Spinal cord (tissue), 10 donors: ENCODE measurements at places on chromosomes 2 and 18.
A peak's percentile ranks its signal among the peaks of the same experiment; 100 is the strongest.

DNA sequence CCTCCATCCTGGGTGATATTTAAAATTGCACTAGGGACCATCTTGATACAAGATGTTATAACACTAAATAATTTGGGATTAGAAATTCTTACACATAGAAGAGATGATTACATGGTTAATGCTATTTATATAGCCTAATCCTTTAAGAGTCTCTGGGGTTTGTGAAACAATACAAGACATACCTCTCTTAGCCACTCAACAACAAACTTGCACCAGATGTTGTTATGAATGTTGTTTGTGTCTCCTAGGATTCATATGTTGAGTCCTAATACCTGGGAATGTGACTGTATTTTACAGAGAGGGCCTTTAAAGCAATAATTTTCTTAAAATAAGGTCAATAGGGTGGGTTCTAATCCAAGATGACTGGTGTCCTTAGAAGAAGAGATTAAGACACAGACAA, 678.3 kb downstream of the NYAP2 start:
- DNase-seq: no peak

DNA sequence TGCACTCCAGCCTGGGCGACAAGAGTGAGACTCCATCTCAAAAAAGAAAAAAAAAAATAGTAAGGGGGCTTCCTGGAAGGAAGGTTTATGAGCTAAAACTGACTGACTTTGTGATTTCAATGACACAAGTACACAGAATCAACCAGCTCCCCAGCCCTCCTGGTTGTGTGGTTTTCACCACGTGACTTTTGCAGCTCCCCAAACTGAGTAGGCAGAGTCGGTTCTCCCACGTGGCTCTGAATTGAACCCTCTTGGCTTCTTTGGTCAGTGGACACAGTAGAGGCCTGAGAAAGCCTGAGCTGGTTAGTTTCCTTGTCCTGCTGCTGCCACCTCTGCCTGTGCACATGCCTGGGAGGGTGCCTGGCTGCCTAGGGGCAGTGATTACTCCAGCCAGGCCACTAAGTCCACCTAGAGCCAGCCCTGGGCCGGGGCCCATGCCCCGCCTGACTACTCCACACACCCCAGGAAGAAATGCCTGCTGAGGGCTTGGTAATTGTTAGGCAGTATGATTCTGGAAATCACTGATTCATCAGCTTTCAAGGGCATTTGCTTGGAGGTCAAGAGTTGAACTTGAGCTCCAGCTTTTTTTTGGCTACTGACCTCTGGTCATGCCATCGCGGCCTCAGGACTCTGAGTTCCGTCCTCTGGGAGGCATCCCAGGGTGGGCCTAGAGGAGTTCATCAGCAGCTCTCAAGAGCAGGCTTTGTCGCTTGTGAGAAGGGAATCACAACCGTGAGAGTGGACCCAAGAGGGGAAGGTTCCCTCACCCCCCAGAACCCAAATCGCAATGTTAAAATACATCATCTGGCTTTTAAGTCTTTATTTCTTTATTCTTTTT, 431.9 kb upstream of the HS6ST1 start:
- DNase-seq: no peak

DNA sequence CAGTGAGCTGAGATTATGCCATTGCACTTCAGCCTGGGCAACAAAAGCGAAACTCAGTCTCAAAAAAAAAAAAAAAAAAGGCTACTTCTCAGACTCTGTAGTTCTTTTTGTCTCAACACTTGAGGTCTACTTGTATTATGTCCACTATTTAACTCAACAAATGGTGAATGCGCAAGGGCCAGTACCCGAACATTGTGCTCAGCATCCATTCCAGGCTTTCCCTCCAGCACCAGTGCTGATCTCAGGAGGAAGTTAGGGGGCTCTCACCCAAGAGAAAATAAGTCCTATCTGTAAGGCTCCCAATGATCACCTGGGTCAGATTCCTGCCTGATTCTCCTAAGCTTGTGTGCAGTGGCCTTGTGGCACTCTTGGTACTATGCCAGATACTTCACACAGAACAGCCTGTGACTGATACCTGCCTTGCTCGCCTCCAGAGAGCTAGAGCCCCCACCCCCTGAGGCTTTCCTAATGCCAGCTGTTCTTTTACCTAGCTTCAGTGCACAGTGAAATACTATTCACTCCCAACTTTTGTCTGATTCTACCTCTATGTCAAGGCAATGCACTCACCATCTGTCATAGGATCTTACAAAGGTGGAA, 74.9 kb downstream of the INO80D start:
- DNase-seq: no peak

GRCh38 chr2:67772216-67773170, 290.3 kb downstream of the C1D start:
- DNase-seq: no peak

- no peak for DNase-seq
Measured at GRCh38 chr2:72993933-72994280, 76.6 kb downstream of the EMX1 start.

DNA sequence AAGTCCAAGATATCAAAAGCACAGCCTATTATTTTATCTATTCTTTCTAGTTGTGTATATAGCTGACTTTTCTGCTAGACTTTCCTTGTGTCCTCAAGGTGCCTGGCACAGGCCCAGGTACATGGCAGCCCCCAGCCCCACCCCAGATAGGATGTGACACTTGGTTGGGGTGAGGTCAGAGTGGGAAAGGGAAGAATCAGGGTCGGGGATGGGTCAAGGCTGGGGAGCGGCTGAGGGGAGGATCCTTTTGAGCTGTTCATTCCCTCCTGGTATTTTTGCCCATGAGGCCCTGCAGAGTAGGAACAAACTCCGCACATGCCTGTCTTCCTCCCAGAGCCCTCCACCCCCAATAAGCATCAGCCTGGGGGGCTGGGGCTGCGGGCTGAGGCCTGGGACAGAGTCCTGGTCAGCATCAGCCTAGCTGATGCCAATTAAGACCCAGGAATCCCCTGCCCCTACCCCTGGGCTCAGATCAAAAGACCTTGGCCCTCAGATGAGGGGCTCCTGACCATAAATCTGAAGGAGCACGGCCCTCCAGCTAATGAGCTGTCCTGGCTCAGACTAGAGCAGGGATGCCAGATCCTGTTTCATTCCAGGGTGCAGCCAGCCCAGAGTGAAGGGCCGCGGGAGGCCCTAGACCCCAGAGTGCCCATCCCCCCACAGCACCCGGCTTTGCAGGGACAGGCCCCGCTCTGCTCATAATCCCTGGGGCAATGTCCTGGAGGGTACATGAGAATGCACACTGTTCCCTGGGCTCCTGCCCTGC, 85.3 kb downstream of the SDC1 start:
- DNase-seq: no peak

DNA sequence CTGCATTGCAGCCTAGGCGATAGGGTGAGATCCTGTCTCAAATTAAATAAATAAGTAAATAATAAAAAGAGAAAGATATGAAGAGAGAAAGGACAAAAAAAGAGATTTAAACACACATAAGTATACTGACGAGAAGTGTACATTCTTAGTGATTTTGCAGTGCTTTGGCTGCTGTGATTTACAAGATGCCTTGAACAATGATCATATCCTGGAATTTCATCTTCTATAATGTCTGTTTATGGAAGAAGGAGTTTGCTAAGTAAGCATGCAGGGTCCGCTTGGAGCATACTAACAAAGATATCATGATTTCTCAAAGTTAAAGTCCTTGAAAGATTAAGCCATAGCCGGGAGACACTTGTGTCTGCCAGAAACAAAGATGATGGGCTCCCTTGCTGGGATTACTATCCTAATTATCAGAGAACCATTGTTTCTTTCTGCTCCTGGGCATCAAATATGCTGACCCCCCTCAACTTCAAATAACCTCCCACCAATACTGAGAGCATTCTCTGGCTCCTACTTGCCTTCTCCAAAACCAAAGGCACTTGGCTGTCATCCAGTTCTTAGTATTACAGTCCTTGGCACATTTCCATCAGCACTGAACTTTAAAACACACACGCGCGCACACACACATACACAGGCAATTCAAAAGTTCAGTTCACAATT, 47.5 kb upstream of the STAM2 start:
- DNase-seq: peak; percentile 94

DNA sequence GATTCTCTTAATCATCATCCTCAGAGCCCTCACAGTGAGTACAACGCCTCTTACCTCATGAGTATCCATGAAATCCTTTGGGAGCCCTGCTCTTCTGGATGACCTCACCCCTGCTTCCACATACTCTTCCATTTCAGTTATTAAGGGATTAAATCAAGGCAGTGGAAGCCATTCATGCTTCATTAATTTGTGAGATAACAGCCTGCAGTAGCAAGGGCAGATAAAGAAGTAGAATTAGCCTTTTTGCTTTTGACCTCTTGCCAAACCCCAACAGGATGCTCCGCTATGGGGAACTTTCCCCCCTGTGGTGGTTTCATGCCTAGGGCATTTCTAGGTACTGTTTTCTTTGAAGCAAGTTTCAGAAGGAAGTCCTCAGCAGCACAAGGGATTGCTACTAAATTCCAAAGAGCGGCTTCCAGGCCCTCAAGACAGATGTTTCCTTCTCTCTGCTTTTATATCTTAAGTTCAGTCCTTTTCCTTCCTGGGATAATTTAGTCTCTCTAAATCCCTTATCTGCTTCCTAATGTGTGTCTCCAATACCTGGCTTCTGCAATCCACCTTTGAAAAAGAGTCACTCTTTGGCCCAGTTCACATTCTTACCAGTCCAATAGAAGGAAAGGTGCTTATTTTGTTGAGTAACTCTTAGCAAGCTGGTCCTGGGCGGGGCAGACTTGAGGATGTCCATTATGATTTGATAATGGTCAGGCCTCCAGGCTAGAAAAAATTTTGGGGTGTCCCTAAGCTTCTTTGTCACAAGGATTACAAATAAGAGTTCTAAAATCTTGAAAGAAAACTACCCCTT, 76.9 kb downstream of the MYO1B start:
- DNase-seq: peak; percentile 17

GRCh38 chr18:10015941-10016819, 102.4 kb downstream of the VAPA start:
- no peak for DNase-seq

GRCh38 chr2:219416938-219417337, 1.2 kb upstream of the DES start:
- DNase-seq: no peak

- DNase-seq: no peak
Measured at GRCh38 chr2:74597410-74597809, 42.9 kb downstream of the DOK1 start.

- no peak for DNase-seq
Measured at GRCh38 chr2:8806885-8807704, 30.3 kb downstream of the KIDINS220 start.

- DNase-seq: no peak
Measured at GRCh38 chr2:197998702-197999101, 194.3 kb downstream of the PLCL1 start.

- no peak for DNase-seq
Measured at GRCh38 chr2:105896765-105897163, 152.1 kb downstream of the NCK2 start.
